ENCODE measurements at places on chromosomes 7 and 10.

DNA sequence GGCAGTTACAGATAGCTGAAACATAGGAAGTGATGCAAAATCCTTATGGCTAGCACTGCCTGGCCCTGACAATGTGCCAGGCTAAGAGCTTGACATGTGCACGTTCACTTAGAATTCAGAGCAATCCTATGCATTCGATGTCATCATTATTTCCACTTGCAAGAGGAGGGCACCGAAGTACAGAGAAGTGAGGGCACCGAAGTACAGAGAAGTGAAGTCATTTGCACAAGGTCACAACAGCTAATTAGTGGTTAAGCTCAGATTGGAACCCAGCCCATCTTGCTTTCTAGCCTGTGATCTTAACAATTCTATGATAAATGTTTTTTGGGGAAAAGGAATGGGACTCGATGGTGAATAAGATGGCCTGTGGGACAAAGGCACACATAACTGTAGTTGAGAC, 73.4 kb downstream of the ARHGAP22 start:
- DNase-seq: no peak

DNA sequence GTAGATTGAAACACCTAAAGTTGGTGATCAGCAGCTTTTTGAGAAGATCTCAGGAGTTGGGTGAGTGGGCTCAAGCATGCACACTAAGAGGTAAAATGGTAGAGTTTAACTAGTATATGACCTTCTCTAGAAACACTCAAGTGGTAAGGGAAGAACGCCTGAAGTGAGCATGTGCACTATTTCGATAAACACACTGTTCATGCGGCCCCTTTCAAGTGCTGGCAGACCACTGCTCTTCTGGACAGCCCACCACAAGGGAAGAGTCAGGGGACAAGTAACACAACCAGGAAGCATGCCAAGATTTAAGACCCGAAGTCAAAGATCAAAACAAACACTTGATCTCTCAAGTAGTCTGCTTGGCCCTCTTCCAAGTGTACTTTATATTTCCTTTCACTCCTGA, 519.5 kb upstream of the ZWINT start:
- no peak for DNase-seq

DNA sequence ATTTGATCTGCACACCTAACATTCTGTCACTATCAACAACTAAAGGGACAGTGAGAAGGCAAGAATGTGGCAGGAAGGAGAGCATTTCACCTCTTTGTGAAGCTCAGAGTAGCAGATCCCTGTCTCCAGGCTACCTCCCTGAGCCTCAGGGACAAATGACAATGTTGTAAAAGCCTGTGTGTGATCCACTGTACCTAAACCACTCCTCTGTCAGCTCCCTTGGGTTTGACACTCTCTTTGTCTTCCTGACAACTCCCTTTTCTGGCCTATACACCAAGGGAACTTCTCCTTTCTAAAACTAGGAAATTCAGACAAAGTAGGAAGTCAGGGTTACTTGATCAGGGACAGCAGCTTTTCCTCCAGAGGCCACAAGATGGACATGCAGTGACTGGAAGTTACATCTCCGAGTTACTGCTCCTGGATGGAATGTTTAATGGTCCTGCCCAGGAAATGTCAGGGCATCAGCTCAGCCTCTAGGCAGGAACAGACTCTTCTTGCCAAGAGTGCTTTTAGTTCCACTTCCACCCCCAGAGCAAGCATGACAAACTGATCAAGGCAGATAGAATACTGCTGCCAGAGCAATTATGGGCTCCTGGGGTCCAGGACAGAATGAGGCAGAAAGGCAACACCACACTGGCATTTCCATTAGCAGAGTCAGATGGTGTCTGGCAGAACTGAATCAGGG, 1014.5 kb upstream of the LRRTM3 start:
- DNase-seq: no peak

DNA sequence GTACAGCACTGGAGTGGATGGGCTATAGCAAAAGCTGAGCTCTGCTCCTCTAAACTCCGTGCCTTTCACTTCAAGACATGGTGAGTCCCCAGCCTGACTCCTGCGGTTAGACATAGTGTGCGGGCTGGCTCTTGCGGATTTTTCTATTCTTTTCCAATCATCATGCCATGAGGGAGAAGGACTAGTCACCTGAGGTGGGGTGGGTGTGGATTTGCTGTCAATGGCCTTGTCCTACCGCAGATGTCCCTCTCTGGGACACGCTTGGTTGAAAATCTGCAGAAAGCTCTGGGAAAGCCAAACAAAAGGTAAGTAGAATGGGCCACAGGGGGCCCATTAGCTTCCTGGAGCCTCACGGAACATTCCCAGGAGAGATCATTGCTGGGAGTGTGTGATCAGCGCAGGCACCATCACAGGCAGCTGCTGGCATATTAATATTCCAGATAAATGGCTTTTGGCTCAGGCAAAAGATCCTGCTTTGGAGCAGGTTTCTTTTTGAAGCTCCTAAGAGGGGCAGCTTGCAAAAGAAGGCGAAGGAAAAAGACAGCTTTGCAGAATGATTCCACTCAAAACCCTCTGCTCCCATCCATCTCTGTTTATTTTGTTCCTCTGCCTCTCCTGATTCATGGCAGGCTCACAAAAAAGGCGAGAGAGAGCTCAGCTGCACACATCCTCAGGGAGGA, 509.0 kb upstream of the ZMIZ1 start:
- no peak for DNase-seq

DNA sequence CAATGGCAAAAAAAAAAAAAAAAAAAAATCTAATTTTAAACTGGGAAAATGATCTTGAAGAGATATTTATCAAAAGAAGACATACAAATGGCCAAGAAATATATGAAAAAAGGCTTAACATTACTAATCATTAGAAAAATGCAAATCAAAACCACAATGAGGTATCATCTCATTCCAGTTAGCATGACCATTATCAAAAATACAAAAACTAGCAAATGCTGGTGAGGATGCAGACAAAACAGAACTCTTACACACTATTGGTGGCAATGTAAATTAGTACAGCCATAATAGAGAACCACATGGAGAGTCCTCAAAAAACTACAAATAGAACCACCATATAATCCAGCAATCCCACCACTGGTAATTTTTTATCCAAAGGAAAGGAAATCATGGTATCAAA, 489.6 kb downstream of the TNS3 start:
- no peak for DNase-seq

DNA sequence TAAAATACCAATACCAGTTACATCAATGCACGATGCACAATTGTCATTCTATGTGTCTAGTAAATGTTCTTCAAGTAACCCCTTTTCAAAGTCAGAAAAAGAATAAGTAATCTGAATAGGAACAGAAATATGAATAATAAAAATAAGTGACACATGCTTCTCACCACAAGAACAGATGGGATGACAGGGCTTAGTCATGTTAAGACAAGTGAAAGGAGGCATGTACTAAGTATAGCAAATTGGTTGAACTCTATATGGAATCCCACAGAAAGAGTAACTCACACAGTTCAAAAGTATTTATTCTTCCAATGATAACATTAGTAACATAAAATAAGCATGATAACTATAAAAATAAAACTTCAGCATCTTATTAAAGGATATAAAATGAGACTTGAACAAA, 100.9 kb upstream of the TAS2R16 start:
- DNase-seq: peak; percentile 50

DNA sequence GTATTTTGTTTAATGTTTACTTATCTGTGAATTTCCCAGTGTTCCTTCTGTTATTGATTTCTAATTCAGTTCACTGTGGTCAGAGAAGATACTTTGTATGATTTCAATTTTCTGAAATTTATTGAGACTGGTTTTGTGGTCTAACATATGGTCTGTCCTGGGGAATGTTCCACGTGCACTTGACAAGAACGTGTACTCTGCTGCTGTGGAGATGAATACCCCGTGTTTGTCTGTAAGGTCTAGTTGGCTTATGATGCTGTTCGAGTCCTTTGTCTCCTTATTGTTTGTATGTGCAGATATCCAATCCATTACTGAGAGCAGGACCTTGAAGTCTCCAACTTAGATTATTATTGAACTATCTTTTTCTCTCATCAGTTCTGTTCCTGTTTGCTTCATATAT, 371.5 kb upstream of the MYO3A start:
- DNase-seq: no peak

GRCh38 chr7:36309716-36310115, 79.9 kb upstream of the ANLN start:
- DNase-seq: no peak

DNA sequence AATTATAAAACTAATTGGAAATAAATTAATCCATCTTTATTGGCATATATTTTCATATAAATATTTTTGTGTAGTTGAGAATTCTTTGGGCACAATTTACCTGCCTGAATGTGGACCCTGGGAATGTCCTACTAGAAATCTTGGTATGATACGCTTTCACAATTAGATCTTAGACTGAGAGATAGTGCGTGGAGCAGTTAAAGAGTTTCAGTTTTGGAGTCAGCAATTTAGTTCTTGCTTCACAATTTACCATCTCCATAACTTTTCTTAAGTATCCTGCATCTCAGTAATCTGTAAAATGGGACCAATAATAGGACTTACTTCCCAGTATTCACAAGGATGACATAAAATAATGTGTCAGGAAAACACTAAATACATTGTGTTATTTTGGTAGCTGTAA, 2.0 kb downstream of the MTPN start:
- no peak for DNase-seq

DNA sequence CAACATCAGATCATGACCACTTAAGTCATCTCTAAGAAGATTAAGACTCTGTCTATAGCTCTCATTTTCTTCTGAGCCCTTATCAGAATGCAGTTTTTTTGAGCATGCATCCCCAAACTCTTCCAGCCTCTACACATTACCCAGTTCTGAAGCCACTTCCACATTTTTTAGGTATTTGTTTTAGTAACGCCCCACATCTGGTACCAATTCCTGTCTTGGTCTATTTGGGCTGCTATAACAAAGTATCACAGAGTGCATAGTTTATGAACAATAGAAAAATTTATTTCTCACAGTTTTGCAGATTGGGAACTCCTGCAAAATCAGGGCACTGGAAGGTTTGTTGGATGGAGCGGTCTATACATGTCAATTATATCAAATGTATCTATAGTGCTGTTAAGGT, 107.7 kb upstream of the KCND2 start:
- DNase-seq: no peak

GRCh38 chr10:48606530-48607355, 1.9 kb upstream of the ARHGAP22 start:
- DNase-seq: peak; percentile 95

GRCh38 chr7:94297397-94297838, 97.3 kb upstream of the COL1A2 start:
- peak; percentile 86 for DNase-seq

DNA sequence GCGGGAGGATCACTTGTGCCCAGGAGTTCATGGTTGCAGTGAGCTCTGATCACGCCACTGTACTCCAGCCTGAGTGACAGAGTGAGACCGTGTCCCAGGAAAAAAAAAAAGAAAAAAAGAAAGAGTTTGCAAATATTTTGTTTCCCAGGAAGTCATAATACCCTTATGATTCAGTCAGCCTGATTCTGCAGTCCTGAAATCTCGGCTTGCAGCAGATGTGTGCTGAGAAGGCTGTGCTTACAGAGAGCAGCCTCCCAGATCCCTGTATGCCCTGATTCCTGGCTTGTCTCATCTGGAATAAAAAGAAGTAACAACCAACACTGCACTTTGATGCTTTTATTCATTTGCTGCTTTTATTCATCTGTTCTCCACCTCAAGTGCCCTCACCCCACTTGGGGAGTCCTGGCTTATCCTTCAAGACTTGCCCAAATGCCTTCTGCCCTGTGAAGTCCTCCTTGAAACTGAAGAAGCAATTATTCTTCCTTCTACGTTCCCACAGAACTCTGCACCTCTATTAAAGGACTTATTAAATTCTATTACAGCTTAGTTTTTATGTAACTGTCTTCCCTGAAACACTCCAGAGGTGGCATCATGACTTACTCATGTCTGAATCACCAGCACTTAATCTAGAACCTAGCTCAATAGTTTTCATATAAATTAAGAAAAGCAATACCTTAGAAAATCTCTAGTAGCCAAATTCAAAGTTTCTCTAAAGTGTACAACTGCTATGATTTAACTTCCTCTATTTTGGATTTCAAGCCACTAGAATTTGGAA, 27.7 kb upstream of the BPGM start:
- DNase-seq: peak; percentile 88

DNA sequence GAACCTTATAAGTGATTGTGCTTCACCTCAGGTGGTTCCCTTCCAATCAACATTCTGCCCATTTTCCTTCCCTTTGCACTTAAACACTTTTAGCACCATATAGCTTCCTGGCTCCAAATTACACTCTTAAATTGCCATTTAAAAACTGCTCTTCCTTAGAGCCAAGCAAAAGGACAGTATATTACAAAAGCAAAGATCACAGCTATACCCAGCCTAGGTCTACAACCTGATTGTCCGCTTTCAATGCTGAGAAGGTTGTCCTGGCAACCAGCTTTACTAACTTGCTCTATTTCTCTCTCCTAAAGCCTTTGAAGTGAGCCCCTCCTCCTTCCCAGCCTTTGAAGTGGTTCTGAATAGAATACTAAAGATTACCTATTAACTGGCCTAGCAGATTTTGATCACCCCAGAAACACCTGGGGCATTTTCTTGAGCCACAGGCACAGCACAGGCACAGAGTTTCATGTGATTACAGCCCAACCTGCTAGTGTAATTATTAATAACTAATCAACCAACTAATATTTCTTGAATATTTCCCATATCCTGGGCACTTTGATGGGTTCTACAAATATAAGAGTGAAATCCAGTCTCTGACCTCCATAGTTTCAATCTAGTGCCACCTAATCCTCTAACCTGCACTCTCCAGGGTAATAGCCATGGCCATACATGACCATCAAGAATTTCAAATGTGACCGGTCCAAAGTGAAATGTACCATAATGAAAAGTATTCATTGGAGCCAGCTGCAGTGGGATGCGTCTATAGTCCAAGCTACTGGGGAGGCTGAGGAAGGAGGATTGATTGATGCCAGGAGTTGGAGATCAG, 63.6 kb upstream of the TRIM24 start:
- no peak for DNase-seq

- DNase-seq: no peak
Observed at GRCh38 chr7:27633062-27633461, 29.6 kb downstream of the HIBADH start.

- no peak for DNase-seq
Observed at GRCh38 chr10:95798096-95798855, 42.3 kb downstream of the ENTPD1 start.

Measured in epithelial cell of esophagus (primary cell).